ENCODE measurements at places on chromosomes 12 and 14.
A peak's percentile ranks its signal among the peaks of the same experiment; 100 is the strongest.

- DNase-seq: no peak
Observed at GRCh38 chr12:66929121-66929520, 250.2 kb upstream of the GRIP1 start.

GRCh38 chr14:69101331-69101826 lies 51.5 kb downstream of the DCAF5 start:
- no peak for DNase-seq

- DNase-seq: peak; percentile 1
Observed at GRCh38 chr12:105279460-105280056, 43.6 kb upstream of the APPL2 start.

GRCh38 chr12:108896336-108896735 lies 16.4 kb downstream of the DAO start:
- DNase-seq: no peak

DNA sequence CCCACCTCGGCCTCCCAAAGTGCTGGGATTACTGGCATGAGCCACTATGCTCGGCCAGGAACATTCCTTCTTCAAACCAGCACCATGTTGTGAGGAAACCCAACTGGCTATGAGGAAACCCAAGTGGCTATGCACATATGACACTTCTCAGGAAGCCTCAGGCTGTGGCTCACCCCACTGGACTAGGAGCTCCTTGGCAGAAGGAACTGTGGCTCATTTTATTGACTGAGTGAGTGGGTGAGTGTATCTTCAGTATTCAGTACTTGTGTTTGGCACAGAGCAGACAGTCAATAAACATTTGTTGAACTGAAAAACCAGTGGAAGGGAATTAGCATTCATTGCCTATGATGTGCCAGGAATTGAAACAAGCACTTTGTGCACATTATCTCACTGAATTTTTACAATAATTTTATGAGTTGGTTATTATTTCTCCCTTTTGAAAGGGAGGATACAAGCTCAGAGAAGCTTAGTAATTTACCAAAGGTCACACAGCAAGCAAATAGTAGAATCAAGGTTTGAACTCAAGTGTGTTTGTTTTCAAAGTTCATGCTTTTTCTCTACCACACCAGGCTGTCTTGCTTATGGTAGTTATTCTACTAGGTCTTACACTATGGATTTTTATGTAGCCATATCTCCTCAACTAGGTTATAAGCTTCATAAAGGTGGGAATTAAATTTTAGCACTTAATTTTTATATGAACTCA lies 121.6 kb downstream of the VEZT start:
- DNase-seq: no peak

All from T-helper 9 cell (primary cell).